ENCODE measurements at places on chromosomes 5 and 9. TPM values are rescaled to one million over a fixed set of nuclear protein-coding genes. Genes with fewer than 3 reads are reported as not detected.
A peak's percentile ranks its signal among the peaks of the same experiment; 100 is the strongest.

Gene PCDHGA1
- 1.3 TPM for total RNA-seq

Gene FAM78A
- total RNA-seq, result 1.1 TPM

Gene NR4A3
- 1.7 TPM for total RNA-seq

Gene CTXN3
- total RNA-seq, result not detected

Gene MEF2C
- total RNA-seq, result 78.6 TPM

Gene CCL27
- 1.1 TPM for total RNA-seq

Gene PCDHGB4
- total RNA-seq, result 10.4 TPM

Gene SUSD3
- total RNA-seq, result 12.6 TPM

Gene TMEM8B
- 8.5 TPM for total RNA-seq

Gene ADAMTSL2
- total RNA-seq, result 9.2 TPM

Gene FOXD4L3
- total RNA-seq, result not detected

GRCh38 chr5:174829511-174829864 is 105.1 kb downstream of the MSX2 start:
- no peak for DNase-seq
- no peaks in the 10 kb centered on the region for H3K4me1 ChIP-seq
- H3K36me3 ChIP-seq, result no peaks in the 10 kb centered on the region
- H3K4me3 ChIP-seq, result no peak overlapping the region

DNA sequence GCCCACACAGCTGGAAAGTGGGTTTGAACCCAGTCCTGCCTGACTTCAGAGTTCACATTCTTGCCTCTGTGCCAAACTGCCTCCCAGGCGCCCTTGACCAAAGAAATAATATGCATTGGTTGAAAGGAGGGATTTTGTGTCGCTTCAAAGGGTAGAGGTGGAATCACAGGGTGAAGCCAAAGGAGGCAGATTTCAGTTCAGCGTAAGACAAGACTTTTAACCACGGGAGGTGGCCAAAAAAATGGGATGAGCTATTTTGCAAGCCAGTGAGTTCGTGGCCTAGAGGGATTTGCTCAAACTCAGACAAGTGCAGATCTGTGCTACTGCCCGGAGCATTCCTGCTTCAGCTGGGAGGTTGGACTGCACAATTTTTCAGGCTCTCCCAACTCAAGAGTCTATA is 57.6 kb upstream of the RANBP3L start:
- no peak for DNase-seq

- peaks cover 15% of the 10 kb centered on the region for H3K4me1 ChIP-seq
- H3K27me3 ChIP-seq, result no peaks in the 10 kb centered on the region
- H3K27ac ChIP-seq, result no peak overlapping the region
- no peak overlapping the region for H3K4me3 ChIP-seq
These were observed 64.5 kb downstream of the RCL1 start for GRCh38 chr9:4857163-4857810.

- no peak for DNase-seq
- no peaks in the 10 kb centered on the region for H3K27me3 ChIP-seq
- H3K4me3 ChIP-seq, result no peak overlapping the region
- no peaks in the 10 kb centered on the region for H3K36me3 ChIP-seq
These were observed 458.5 kb upstream of the KLF4 start for GRCh38 chr9:107948086-107948485.

- no peak for DNase-seq
- H3K4me3 ChIP-seq, result no peak overlapping the region
- H3K27me3 ChIP-seq, result no peaks in the 10 kb centered on the region
- H3K27ac ChIP-seq, result no peak overlapping the region
- no peaks in the 10 kb centered on the region for H3K4me1 ChIP-seq
These were observed 291.1 kb downstream of the CCDC171 start for GRCh38 chr9:15843931-15844330.

DNA sequence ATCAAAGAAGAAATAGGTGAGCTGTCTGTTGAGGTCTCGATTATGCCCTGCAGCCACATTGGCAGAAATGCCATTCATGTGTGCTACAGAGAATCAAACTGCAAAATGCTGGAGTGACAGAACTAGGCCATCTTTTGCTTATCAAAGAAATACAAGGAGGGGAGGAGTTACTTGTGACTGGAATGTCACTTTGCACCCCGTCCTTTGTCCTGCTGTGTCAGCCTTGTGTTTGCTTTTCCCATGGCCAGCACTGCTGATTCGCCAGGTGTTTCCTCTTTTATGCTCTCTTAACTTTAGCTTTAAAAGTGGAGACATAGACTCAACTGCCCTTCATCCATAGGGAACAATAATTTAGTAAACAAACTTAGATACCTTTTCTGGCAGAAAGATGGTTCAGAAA is 54.3 kb downstream of the SLC46A2 start:
- H3K4me1 ChIP-seq, result peaks cover 6% of the 10 kb centered on the region
- H3K27ac ChIP-seq, result no peak overlapping the region
- no peaks in the 10 kb centered on the region for H3K27me3 ChIP-seq

- H3K4me1 ChIP-seq, result no peaks in the 10 kb centered on the region
- no peaks in the 10 kb centered on the region for H3K36me3 ChIP-seq
- H3K27me3 ChIP-seq, result no peaks in the 10 kb centered on the region
- no peak for DNase-seq
These were observed 52.2 kb downstream of the SGCD start for GRCh38 chr5:156379206-156379605.

DNA sequence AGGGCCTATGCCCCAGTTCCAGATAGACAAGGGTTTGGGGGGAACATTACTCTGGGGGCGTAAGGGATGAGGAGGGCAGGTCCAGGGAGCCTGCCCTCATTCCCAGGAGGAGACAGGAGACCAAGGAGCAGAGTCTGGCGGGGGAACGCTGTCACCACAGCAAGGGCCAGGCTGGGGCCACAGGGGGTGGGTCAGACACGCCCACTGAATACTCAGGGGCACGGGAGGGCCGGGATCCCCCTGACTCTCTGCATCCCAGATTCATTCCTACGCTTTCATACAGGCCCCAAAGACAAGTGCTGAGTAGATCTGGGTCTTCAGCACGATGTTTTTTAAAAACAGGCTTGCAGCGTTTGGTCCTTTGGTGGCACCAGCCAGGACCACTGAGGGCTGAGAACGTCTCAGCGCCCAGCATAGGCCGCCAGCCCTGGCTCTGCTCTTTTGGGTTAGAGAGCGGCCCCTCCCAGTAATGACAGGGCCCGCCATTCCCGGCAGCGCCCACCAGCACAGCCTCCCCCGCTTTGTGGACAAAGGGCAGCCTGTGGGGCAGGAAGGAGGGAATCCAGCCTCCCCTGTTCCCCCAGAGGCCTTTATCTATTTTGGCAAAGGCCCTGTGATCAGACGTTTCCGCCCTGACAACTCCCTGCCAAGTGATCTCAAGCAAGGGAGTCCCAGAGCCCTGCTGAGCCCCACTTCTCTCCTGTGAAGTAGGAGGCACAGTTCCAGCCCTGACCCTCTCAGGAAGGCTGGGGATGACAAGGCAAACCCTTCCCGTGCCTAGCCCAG is 24.9 kb downstream of the NEK6 start:
- H3K36me3 ChIP-seq, result no peaks in the 10 kb centered on the region
- no peak overlapping the region for H3K4me3 ChIP-seq
- DNase-seq, result peak; percentile 33
- H3K4me1 ChIP-seq, result peaks cover 20% of the 10 kb centered on the region
- H3K27ac ChIP-seq, result peak overlapping the region; percentile 62
- no peaks in the 10 kb centered on the region for H3K27me3 ChIP-seq

- H3K27me3 ChIP-seq, result no peaks in the 10 kb centered on the region
- H3K4me1 ChIP-seq, result peaks cover 12% of the 10 kb centered on the region
- no peak for DNase-seq
- H3K27ac ChIP-seq, result no peak overlapping the region
These were observed 66.2 kb upstream of the CACNA1B start for GRCh38 chr9:137811283-137811870.

DNA sequence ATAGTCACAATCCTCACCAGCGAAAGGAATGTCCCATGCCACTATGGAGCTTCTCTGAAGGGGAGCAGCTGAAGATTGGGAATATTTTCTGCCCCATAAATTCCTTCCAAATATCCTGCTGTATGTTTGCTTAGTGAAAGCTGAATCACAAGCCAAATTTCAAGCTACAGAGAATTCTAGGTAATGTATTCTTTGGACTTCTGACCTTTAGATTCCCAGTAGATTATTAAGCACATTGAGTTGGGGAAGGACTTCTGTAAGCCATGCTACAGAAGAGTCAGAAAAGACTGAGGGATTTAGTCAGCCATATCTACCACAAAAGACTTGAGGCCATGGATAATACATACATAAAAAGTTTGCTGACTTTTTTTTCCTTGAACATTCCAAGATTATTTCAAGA is 1342.0 kb upstream of the NUDT12 start:
- no peaks in the 10 kb centered on the region for H3K36me3 ChIP-seq
- H3K27ac ChIP-seq, result no peak overlapping the region
- no peaks in the 10 kb centered on the region for H3K27me3 ChIP-seq
- no peak overlapping the region for H3K4me3 ChIP-seq
- H3K4me1 ChIP-seq, result no peaks in the 10 kb centered on the region

- no peak for DNase-seq
- no peaks in the 10 kb centered on the region for H3K4me1 ChIP-seq
- H3K4me3 ChIP-seq, result no peak overlapping the region
- H3K27ac ChIP-seq, result no peak overlapping the region
- no peaks in the 10 kb centered on the region for H3K27me3 ChIP-seq
These were observed 27.7 kb downstream of the TUT7 start for GRCh38 chr9:86326536-86326935.

GRCh38 chr9:106287091-106287631 is 575.8 kb upstream of the ZNF462 start:
- H3K36me3 ChIP-seq, result no peaks in the 10 kb centered on the region
- no peaks in the 10 kb centered on the region for H3K4me1 ChIP-seq
- no peak overlapping the region for H3K4me3 ChIP-seq
- peak; percentile 2 for DNase-seq
- H3K27ac ChIP-seq, result no peak overlapping the region

DNA sequence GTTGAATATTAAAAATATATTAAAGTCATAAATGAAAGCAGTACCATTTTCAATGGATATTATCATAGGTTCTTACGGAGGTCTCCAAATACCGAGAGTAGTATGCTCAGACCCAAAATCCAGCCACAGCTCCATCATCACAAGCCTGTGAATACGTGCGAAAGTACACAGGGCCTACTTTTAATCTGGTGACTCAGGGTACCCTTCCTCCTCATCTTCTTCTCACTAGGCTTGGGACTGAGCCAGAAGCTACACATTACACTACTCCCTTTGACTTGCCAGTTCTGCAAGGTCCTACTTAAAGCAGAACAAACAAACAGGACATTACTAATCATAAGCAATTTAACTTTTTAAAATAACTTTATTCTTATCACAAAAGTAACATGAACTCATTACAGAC is 7.6 kb upstream of the RIC1 start:
- no peak overlapping the region for H3K4me3 ChIP-seq
- no peaks in the 10 kb centered on the region for H3K27me3 ChIP-seq
- H3K36me3 ChIP-seq, result no peaks in the 10 kb centered on the region
- peaks cover 10% of the 10 kb centered on the region for H3K4me1 ChIP-seq
- no peak overlapping the region for H3K27ac ChIP-seq

Data from thyroid gland (tissue), 4 donors.